ENCODE measurements at places on chromosomes 6 and 20.

DNA sequence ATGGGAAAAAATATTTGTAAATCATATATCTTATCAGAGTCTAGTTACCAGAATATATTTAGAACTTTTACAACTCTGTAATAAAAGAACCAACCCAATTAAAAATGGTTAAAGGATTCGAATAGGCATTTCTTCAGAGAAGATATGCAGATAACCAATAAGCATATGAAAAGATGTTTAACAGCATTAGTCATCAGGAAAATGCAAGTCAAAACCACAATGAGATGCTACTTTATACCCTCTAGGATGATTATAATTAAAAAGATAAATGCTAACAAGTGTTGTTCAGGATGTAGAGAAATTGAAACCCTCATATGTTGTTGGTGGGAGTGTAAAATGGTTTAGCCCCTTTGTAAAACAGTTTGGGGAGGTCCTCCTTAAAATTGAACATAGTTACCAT, 94.1 kb downstream of the LRRC1 start:
- DNase-seq = no peak

DNA sequence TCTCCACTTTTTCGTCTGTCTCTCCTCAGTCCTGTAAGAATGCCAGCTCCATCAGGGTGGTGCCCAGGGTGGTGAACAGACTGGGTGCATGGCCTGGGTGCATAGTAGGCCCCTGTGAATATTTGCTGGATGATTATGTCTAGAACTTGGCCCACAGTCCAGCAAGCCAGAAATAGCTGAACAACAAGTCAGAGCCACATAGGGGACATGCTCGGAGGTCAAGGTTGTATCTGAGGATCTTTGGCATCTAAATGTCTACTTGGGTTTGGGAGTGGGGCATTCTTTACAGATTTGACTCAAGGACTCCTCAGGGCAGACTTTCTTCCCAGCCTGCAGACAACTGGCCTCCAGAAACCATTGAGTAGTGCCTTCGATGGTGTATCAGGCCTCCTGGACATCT, 18.1 kb upstream of the BPIFA3 start:
- no peak for DNase-seq

DNA sequence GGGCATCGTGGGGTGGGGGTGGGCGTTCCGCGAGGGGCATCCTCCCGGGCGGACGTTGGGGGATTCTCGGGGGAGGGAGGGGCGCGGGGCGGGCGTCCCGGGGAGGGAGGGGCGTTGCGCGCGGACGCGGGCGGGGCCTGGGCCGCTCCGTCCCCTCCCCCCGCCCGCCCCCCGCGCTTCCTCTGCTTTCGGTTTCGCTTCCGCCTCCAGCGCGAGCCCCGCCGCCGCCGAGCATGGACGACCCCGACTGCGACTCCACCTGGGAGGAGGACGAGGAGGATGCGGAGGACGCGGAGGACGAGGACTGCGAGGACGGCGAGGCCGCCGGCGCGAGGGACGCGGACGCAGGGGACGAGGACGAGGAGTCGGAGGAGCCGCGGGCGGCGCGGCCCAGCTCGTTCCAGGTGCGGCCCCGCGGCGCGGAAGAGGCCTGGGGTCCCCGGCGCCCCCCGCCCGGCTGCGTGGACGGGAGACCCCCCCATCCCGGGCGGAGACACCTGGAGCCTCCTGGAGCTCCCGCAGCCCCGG, at the start of gene OGFR:
Gene OGFR, plus strand, starts transcription at position 209 of the 528 bp plus-strand sequence. Its CDS starts 25 bp downstream, at position 234.
- peak; percentile 89 for DNase-seq

DNA sequence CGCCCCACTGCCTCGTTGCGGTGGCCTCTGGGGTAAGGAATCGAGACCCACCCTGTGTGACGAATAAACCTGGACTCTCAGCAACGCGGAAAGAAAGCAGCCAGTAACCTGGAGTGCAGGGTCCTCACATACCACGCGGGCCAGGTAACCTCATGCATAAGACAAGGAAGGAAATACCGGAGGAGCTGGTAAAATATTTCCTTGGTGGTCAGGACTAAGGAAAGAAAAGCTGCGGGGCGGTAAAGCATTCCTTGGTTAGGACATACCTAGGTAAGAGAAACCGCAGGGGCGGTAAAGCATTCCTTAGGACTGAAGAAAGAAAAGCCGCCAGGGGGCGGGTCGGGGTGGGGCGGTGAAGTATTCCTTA, 80.7 kb downstream of the SYTL3 start:
- no peak for DNase-seq

DNA sequence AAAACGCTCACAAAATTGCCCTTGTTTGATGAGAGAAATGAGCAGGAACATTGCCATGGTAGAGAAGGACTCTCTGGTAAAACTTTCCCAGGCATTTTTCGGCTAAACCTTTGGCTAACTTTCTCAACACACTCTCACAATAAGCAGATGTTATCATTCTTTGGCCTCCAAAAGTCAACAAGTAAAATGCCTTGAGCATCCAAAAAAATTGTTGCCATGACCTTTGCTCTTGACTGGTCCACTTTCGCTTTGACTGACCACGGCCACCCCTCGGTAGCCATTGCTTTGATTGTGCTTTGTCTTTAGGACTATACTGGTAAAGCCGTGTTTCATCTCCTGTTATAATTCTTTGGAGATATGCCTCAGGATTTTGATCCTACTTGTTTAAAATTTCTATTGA, 41.1 kb upstream of the PREP start:
- no peak for DNase-seq
